ENCODE measurements at places on chromosomes 12 and 14. TPM values are rescaled to one million over a fixed set of nuclear protein-coding genes. Genes with fewer than 3 reads are reported as not detected.

LRIG3 gene
- 30.9 TPM for polyA plus RNA-seq

MORN3 gene
- 0.30 TPM for polyA plus RNA-seq

SERPINA3 gene
- polyA plus RNA-seq, result 1.5 TPM

HRK gene
- 0.03 TPM for polyA plus RNA-seq

KERA gene
- polyA plus RNA-seq, result not detected

ITGB7 gene
- 2.4 TPM for polyA plus RNA-seq

TCTN2 gene
- polyA plus RNA-seq, result 6.9 TPM

PRH2 gene
- polyA plus RNA-seq, result not detected

MLEC gene
- polyA plus RNA-seq, result 65.2 TPM

DPY19L2 gene
- 2.6 TPM for polyA plus RNA-seq

FAM186B gene
- 0.13 TPM for polyA plus RNA-seq

TSPAN19 gene
- 0.06 TPM for polyA plus RNA-seq

TMEM117 gene
- polyA plus RNA-seq, result 4.9 TPM

MANSC1 gene
- polyA plus RNA-seq, result 1.1 TPM
